ENCODE measurements at places on chromosomes 3 and 15.

DNA sequence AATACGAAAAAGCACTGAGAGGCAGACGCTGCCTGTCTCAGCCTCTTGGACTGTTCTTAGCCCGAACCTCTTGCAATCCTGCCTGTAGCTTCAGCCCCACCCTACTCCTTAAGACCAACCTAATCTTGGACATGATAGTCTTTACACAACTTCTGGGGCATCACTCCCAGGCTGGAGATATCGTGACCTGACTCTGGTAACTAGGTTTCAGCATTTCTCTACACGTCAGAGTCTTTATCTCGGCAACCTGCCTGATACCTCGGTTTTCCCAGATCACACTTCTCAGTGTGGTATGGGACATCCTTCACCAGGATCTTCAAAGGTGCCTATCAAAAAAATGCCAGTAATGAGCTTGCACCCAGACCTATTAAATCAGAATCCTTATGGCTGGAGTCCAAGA, 590.2 kb upstream of the KCNMB2 start:
- DNase-seq = no peak

DNA sequence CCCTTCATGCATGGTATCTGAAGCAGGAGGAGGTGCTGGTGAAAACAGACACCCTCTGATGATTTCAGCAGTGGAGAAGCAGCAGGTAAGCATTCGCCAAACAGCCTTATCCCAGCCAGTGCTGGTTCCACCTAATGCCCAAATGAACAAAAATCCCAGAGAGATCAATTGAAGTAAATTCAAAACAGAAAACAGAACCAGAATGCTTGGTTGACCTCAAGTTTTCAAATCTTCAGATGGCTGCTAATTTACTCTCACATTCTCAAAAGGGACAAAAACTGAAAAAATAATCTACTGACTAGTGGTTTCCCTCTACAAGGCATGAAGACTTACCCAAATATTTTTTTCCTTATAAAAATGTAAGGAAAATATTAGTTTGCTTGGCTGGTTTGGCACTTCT, 87.0 kb upstream of the MYO5C start:
- DNase-seq = no peak

DNA sequence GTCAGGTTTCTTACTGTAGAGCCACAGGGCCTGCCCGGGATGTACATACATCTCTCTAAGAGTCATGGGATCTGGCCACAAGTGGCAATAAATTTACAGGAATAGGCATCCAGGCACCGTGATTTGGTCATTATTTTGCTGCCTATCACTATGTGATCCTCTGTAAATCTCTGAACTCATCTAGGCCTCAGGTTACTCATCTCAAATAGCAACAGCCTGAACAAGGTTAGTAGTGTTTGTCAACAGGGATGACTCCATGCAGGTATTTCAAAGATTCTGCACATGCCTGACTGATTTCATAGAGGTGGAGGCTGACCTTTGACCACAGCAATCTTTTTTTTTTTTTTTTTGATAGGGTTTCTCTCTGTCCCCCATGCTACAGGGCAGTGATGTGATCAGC, 88.8 kb upstream of the TBL1XR1 start:
- DNase-seq = no peak

DNA sequence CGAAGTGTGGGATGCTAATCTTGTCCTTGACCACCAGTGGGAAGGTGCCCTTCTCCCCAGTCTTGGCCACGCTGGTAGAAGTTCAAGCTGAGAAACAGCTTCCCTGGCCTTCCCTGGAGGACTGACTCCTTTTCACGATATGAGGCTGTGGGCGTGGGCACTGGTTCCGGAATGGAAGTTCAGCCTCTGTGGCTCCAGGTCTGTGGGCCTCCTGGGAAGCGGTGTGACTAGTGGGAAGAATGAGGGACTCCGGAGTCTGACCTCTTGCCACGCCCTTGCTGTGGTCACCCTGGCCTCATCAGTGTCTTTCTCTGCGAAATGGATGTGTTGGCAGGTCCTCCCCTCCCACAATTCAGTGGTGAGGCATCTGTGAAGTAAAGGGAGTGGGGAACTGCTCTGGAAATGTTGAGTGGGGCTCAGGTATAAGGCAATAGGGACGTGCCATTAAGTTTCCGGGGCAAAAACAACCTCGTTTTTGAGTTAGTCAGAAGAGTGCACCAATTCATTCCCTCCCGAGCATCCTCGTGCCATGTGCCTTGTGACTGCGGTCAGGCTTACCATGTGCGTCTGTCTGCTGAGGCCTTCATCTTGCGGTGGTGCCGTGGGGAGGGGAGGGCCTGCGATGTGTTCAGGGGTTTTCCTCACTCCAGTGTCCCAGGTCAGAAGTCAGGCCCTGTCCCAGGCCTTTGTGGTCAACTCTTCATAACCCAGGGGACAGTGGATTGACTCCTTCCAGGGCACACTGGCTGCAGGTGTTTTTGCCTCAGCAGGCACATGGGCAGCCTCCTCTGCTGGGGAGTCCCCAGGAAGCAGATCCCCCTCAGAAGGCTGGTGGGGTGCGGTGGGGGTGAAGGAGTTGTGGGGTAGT, 11.8 kb upstream of the SEC13 start:
- no peak for DNase-seq

DNA sequence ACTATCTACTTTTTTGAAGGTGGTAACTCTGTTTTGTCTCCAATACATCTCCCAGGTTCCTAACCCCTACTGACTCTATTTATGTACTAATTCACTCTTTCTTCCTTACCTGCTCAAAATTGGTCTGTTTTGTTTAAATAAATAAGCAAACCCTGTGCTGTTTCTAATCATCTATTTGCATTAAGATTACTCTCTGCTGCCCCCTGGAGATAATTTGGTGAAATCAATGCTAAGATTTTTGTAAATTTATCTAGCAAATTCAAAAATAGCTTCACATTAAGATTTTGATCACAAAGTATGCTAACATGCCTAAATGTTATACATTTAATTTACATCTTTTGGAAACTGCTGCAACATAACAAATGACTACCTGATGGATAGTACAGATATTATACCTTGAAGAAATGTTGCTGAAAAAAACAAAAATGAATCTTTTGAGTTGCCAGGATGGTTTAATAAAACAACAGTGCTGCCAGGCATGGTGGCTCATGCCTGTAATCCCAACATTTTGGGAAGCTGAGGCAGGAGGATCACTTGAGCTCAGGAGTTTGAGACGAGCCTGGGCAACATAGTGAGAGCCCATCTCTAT, 4.4 kb upstream of the CD200R1 start:
- DNase-seq = no peak

All from esophagus squamous epithelium (tissue), 5 donors.